ENCODE measurements at places on chromosomes 5 and 9. TPM values are rescaled to one million over a fixed set of nuclear protein-coding genes. Genes with fewer than 3 reads are reported as not detected.

The PITX1 gene
- total RNA-seq: 0.18 TPM

DNA sequence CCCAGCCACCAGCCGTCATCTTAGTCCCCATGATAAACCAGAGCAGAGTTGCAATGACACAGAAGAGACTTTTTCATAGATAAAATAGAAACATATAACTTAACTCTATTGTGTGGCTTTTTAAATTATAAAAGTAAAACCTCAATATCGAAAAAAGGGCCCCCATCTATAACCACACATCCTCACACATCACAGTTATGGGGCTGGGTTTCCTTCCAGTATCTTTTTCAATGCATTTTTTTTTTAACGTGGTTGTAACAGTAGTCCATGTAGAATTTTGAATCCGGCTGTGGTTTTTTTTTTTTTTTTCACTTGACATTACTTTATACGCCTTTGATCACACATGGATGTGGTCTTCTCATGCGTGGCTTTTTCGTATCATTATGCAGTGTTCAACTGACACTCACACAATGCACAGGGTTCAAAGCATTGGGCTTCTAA lies 77.4 kb downstream of the CFAP77 start:
- H3K27ac ChIP-seq: no peak overlapping the region
- peaks cover 1% of the 10 kb centered on the region for H3K36me3 ChIP-seq
- no peak overlapping the region for H3K4me3 ChIP-seq
- DNase-seq: no peak
- no peaks in the 10 kb centered on the region for H3K4me1 ChIP-seq

- no peak overlapping the region for H3K27ac ChIP-seq
- no peak for DNase-seq
- no peaks in the 10 kb centered on the region for H3K36me3 ChIP-seq
- H3K4me3 ChIP-seq: no peak overlapping the region
These were observed 31.5 kb downstream of the SLC44A1 start for GRCh38 chr9:105275938-105276337.

The LHX2 gene
- total RNA-seq: not detected

GRCh38 chr5:50445296-50445949 lies 4.3 kb upstream of the EMB start:
- no peak for DNase-seq
- no peak overlapping the region for H3K27ac ChIP-seq
- H3K4me1 ChIP-seq: peaks cover 10% of the 10 kb centered on the region
- no peaks in the 10 kb centered on the region for H3K36me3 ChIP-seq

- DNase-seq: no peak
- no peaks in the 10 kb centered on the region for H3K27me3 ChIP-seq
- peak overlapping the region; percentile 10 for H3K4me3 ChIP-seq
- H3K27ac ChIP-seq: peak overlapping the region; percentile 100
These were observed 13.3 kb downstream of the PDGFRB start for GRCh38 chr5:150142185-150142958.

GRCh38 chr5:132406144-132406783 lies 36.8 kb downstream of the SLC22A5 start:
- H3K4me1 ChIP-seq: peaks cover 12% of the 10 kb centered on the region
- no peaks in the 10 kb centered on the region for H3K36me3 ChIP-seq
- no peak overlapping the region for H3K27ac ChIP-seq
- H3K4me3 ChIP-seq: no peak overlapping the region
- DNase-seq: no peak
